ENCODE measurements at places on chromosomes 16 and 17. TPM values are rescaled to one million over a fixed set of nuclear protein-coding genes. Genes with fewer than 3 reads are reported as not detected.

Gene KRTAP4-3
- not detected for polyA plus RNA-seq

Gene SLC35G6
- polyA plus RNA-seq, result 0.04 TPM

Gene PRCD
- 0.51 TPM for polyA plus RNA-seq

Gene PRAC2
- polyA plus RNA-seq, result not detected

Gene RHBDF2
- polyA plus RNA-seq, result 27.6 TPM

Gene ERN1
- 15.7 TPM for polyA plus RNA-seq

Gene PEMT
- polyA plus RNA-seq, result 43.6 TPM

DNA sequence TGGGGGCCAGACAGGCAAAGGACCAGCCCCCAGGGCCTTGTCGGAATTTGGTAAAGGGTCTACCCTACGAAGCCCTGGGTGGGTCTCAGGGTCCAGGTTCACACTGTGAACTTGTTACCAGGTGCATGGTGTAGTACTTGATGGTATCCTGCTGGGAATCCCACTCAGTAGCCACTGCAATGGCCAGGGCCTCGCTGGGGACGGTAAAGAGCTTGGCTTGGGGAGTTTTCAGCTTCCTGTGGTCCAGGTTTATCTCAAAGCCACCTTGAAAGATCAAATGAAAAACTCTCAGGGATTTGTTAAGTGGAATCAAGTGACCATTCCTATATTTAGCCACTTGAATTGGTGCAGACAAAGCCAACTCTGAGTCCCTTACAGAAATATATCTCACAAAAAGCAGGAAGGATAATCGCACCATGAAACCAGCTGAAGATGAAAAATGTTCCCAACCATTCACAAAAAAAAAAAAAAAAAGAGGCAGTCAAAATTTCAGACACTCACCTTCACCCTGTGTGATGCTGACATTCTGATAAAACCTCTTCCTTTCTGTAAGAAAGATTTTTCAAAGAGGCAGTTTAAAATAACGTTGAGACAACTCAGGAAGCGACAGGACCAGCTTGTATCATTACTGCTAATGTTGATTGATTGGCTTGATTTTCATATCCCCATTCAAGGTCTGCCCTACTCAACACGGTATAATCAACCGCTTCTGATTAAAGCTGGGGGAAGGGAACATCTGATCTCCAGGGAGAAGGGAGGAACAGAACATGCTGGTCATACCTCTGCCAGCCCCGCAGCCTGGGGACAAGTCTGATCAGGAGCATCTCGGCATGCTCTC, 10.6 kb downstream of the ATPAF2 start:
- no peak for DNase-seq

DNA sequence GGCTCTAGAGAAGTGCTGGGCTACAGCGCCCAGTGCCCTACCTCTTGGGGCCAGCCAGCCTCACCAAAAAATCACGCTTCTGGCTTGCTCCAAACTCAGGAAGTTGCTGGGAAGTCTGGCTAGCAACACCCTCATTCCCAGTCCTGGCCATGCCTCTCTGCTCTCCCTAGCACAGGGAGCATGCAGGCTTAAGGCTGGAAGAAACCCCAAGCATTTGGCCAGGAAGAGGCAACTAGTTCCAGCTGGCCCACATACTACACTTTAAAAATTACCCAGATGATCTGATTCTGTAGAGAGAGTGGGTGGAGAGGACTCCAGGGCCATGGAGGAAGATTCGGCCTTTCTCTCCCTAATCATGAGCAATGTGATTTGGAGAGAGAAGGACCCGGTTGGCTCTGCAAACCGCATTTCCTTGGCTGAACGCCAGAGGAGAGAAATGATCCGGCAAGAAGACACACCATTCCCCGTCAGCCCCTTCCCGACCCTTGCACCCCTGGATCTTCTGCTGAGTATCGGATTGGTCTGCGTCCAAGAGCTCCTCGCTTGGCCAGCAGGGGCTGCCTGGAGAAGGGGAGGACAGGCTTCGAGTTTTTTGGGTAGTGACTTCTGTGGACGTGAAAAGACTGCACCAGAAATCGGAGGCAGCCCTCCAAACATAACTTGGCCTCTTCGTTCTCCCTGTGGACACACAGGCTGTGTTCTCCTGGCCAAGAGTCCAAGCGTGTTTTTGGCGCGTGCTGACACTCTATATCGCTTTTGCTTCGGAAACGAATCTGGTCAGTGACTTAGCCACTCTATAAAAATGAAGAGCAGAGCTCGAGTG, 406.3 kb downstream of the WWOX start:
- DNase-seq, result peak; percentile 80

GRCh38 chr17:19646788-19647696, 1.5 kb upstream of the ALDH3A2 start:
- peak; percentile 69 for DNase-seq

DNA sequence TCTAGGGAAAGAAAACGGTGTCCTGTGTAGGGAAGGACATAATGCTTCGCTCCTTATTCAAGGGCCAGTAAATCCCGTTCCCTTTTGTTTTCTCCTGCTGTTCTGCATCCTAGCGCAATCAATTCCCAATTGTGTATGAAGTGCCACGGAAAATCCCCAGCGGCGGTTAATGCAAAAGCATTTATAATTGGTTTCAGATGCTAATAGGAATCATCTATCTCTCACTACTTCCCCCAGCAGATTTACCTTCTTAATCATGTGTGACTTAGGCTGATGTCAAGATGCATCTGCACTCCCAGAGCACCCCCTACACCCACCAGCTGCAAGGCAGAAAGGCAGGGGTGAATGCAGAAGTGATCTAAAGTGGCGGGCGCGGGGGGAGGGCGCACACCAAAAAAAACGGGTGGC, 32.7 kb upstream of the SSTR2 start:
- no peak for DNase-seq

GRCh38 chr17:29962656-29963055, 21.2 kb downstream of the EFCAB5 start:
- no peak for DNase-seq

DNA sequence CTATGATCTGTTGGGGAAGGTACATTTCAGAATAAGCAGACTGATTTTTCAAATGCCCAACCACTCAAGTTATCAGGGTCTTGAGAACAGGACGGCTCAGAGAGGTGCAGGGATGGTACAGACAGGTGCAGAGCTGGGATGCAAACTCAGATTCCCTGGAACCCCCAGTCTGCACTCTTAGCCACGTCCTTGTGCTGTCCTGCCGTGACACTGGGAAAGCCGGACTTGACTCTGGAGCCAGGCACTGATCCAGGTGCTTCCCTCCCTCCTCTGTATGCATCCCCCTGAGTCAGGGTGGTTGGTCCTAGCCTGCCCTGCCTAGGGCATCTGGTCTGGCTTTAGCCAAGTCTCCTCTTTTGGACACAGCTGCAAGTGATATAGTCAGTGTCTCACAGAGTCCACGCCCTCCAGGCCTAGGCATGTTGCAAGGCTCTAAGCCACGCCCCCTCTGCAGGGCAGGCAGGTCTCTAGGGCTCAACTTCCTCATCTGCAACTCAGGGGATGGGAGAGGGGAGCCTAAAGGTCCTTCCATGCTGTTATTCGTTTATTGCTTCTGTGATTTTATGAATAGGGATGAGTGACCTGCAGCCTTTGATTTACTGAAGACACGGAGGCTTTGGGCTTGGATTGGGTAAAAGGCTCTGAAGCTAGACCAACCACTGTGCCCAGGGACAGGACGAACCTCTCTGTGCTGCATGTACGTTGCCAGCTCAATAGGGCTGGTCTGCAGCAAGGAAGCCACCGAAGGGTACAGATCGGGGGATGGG, 97.3 kb downstream of the SDK2 start:
- peak; percentile 13 for DNase-seq

DNA sequence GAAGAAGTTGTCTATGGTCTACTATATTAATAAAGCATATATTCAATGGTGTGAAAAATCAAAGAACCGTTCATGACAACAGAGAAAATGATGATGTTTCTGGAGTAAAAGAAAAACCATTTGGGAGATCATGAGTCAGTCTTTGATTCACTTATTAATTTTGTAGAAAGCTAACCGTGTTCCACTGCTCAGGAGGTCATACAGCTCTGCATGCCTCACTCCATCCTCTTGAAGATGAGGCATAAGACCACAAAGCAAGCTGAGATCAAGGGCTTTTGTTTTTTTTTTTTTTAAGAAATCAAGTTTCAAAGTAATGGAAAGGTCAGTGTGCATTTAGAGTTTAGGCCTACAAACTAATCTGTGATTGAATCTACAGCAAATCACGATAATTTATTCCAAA, 206.4 kb downstream of the CEP112 start:
- DNase-seq, result no peak

DNA sequence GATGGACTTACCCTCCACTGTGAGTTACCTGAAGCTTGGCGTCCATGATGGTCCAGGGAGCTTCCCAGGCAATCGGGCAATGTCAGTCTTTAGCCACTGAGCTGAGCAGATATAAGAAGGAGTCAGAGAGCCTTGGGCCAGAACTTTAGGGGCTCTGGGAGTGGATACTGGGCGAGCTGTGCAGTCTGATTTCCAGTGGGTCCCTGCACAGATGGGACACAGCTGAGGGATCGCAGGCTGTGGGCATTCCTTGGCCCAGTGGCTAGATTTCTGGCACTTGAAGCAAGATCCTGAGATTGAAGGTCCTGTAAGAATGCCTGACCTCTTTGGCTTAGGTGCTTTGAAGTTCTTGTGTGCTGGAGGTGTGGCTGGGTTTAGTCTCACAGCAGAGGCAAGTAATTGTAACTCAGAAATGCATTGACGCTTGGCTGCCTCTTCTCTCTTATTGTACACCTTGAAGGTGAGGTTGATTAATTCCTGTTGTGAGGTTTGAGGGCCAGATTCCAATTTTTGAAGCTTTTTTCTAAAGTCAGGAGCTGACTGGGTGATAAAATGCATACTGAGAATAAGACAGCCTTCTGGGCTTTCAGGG, 2283.8 kb downstream of the TP53TG3F start:
- DNase-seq, result no peak

DNA sequence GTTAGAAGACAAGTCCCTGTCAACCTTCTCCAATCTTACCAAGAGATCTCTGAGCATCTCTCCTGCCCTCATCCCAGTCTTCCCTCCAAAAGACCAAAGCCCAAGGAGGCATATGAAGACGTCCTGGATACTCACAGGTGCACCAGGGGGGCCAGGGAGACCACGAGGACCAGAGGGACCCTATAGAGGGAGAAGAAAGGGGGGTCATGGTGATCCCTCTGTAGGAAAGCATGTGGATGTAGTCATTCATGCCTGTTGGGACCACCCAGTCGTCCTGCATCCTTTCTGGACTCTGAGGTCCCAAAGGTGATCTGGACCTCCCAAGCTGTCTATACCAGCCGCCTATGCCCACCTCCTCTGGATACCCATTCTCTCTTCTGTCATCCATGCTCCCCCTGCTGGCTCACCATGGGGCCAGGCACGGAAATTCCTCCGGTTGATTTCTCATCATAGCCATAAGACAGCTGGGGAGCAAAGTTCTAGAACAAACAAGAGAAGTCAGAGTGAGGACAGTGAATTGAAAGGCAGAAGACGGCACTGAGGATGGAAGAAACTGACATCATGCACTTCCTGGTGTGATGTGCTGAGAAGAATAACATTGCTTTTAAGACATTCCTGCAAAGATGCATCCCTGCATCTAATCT, 3.3 kb downstream of the COL1A1 start:
- DNase-seq, result peak; percentile 72

- DNase-seq, result no peak
Measured at GRCh38 chr16:3971261-3971660, 90.7 kb upstream of the CREBBP start.

DNA sequence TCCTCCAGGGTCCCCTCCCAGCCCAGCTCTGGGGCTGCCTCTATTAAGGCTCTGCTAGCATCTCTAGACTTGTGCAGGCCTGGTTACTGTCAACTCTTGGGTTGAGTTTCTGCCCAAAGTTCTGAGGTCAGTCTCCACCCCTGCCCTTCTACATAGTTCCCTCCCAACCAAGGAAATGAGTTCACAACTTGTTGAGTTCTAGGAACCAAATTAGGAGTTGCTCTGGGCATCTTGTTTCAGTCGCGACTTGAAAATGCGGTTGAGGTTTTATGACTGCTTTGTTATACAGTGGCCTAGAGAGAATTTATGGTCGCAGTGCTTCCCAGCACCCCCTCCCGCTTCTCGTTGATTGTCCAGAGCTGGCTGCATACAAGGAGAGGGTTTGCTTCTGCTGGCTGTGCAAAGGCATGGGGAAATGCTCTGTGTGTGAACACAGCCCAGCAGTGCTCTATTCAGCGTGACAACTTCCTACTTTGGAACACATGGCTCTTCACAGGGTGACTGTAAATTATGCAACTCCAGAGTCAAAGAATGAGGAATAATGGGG, 20.2 kb downstream of the GNAO1 start:
- no peak for DNase-seq

GRCh38 chr17:39872751-39873150, 4.7 kb downstream of the ZPBP2 start:
- peak; percentile 20 for DNase-seq
